GM06990 (cell line): ENCODE measurements at places on chromosomes 7 and 10.

DNA sequence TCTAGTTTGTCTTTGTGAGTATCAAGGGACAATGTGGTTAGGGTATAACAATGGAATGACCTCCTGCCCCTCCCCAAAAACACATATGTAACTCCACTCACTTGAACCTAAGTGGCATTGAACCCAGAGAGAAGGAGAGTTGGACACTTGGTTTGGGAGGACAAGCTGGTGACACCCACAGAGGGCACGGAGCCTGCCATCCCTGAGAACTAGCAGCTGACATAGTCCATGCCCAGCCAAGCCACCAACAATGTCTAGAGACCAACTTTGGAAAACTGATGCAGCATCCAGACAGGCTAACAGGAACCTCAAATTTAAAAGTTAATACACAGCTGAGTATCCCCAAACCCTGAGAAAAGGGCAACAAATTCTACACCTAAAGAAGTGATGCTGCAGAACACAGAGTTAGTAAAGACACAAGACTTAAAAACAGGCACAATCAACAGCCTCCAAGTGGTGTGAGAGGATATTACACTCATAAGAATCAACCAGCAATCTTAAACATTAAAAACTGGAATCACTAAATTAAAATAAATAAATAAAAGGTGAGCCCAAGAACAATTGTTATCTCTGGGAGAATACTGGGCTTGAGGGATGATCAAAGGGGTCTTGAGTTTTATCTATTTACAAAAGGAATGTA lies 27.2 kb downstream of the NUDCD3 start:
- DNase-seq, result no peak

DNA sequence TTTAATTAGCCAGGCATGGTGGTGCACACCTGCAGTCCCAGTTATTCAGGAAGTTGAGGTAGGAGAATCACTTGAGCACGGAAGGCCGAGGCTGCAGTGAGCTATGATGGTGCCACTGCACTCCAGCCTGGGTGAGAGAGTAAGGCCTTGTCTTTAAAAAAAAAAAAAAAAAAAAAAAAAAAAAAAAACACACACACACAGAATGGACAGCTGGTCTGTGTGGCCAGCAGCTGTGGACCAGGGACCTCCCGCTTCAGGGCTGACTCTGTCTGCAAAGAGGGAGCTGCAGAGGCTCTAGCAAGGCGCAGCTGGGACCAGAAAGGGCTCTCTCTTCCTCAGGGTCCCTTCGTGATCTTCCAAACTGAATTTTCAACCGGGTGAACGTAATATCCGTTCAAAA lies 53.6 kb upstream of the DNAAF5 start:
- DNase-seq, result no peak

DNA sequence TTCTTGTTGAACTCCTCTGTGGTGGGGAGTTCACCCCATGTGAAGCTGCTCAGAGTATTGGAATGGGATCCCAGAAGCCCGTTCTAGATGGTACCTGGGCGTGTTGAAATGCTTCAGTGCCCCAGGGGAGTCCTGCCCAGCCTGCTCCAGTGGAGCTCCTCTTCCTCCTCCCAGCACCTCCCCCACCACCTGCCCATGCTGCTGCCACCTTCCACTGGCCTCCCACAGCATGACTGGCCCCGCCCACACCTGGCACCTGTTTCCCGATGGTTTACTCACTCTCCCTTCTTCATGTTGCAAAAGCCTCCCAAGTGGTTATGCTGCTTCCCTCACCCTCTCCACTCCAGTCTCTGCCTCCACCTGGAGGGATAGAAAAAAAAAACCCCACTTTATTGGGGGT lies 32.2 kb upstream of the PCBD1 start:
- DNase-seq, result no peak

DNA sequence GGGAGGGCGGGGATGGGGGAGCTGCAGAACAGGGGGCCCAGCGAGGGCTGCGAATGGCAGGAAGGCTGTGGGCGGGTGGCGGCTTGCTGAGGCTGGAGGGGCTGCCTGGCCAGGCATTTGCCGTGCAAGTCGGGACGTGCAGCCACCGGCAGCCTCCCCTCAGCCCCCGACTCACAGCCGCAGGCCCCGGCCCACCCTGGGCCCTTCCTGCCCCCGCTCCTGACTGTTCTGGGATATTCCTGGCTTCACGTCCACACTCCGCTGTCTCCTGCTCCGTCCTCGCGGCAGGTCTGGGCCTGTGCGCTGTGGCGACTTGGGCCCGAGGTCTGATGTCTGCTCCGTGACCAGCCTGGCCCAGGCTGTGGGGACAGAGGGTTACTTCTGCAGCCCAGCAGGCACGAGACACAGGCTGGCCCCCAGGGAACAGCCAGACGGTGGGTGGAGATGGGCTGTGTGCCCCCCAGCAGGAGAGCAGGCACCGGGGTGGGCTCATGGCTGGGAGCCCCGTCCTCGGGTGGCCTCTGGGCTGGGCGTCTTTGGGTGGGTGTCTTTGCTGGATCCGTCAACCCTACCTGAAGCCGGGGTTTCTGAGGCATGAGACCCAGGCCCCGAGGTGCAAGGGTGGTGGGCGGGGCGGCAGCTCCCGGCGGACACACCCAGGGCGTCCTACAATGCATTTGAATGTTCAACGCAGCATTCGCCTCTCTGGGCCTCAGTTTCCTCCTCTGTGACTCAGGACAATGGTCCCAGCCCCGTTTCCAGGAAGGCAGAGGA lies 86.5 kb downstream of the FOXL3 start:
- DNase-seq, result no peak

DNA sequence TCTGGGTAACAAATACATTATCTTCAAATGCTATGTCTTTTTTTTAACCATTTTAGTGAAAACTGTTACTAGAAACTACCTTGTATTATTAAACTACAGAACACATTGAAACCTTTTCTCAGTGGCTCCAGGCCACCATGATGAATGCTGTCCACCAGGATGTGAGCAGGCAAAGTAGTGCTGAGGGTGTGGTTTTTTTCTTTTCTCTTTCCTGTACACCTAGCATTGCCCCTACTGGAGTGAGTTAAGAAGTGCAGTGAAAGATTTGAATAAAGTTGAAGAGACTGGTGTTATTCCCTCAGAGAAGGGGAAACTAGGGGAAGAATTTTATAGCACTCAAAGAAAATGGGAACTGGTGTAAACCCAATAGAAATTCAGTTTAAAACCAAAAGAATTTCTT lies 120.0 kb upstream of the SAMD8 start:
- DNase-seq, result no peak

DNA sequence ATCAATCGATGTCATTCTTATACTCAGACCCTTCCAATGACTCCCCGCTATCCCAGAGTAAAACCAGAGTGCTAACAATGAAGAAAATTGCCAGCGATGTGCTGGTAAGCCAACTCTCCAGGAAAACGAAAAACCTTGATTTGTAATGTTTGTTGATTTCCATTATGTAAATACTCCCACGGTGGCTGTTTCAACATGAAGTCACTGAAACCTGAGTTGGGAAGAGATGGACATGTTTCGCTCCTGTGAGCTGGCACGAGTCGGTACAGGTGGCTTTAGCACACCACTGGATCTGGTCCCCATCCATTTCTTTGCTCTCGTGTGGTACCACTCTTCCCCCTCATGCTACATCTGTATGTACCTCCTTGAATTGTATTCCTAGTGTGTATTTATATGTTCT lies 52.9 kb downstream of the AP3M1 start:
- no peak for DNase-seq

DNA sequence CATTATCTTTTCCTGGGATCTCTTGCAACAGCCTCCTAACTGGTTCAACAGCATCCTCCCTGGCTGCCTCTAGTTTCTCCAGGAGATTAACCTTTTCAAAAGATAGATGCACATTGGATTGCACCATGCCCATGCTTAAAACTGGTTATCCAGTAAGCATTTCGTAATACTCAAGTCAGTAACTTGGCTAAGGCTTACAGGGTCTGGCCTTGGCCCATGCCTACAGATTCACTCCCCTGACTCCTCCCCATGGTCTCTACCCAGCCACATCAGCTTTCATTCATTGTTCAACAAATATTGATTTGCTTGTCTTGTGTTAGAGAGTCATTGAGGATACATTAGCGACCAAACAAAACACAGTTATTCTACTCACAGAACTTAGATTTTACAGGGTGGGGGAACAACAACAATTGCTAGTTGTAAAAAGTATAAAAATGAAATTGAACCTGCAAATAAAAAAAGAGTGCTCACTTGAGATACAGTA lies 1.8 kb upstream of the KIF20B start:
- DNase-seq, result no peak
